Posterior vena cava (tissue), 2 donors: ENCODE measurements at places on chromosomes 1 and 21.

- no peak for DNase-seq
Observed at GRCh38 chr1:198604975-198605374, 33.9 kb upstream of the PTPRC start.

- DNase-seq = no peak
Observed at GRCh38 chr1:205108464-205108863, 13.3 kb downstream of the RBBP5 start.

- peak; percentile 82 for DNase-seq
Observed at GRCh38 chr1:90850181-90850897, 133.2 kb upstream of the BARHL2 start.

DNA sequence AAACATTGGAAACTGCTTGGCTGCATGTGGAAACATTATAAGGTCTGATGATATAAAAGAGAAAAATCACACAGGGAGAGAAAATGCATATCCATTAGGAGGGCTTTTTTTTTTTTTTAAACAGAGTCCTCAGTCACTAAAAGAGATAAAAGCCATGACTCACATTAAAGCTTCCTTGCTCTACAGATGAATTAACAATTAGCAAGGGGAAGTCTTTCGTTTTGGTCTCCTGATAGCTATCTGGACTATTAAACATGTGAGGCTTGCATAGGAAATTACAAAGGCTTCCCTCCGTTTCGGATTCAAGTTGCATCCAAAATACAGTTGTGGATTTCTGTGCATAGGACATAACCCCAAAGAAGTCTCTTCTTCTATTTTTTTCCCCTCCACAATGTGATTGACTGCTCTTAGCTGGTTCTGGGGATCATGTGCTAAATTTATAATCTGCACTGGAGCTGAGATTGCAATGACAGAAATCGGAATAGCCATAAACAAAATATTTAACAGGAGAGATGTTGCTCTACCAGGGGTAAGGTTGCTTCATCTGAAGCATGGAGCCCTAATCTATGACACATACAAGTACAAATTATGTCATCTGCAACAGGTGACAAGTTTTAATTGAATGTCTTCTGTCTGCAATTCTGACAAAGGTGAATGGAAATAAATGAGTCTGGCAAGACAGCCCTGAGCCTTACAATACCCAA, 146.8 kb downstream of the ESRRG start:
- DNase-seq = no peak

DNA sequence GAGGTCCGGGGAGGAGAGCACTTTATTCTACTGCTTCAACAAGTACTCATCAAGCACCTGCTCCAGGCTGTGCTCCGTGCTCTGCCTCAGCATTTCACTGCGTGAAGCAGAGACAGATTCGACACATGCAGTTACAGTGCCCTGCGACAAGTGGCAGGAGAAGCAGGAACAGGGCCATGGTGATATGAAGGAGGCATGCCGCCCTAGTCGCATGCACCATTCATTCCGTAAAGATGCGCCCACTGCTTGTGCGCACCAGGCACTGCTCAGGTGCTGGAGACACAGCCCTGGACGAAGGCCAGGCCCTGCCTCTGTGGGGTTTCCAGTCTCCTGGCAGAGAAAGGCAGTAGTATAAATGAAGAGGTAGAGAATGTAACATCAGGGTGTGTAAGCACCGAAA, 206.6 kb downstream of the HIVEP3 start:
- peak; percentile 53 for DNase-seq

DNA sequence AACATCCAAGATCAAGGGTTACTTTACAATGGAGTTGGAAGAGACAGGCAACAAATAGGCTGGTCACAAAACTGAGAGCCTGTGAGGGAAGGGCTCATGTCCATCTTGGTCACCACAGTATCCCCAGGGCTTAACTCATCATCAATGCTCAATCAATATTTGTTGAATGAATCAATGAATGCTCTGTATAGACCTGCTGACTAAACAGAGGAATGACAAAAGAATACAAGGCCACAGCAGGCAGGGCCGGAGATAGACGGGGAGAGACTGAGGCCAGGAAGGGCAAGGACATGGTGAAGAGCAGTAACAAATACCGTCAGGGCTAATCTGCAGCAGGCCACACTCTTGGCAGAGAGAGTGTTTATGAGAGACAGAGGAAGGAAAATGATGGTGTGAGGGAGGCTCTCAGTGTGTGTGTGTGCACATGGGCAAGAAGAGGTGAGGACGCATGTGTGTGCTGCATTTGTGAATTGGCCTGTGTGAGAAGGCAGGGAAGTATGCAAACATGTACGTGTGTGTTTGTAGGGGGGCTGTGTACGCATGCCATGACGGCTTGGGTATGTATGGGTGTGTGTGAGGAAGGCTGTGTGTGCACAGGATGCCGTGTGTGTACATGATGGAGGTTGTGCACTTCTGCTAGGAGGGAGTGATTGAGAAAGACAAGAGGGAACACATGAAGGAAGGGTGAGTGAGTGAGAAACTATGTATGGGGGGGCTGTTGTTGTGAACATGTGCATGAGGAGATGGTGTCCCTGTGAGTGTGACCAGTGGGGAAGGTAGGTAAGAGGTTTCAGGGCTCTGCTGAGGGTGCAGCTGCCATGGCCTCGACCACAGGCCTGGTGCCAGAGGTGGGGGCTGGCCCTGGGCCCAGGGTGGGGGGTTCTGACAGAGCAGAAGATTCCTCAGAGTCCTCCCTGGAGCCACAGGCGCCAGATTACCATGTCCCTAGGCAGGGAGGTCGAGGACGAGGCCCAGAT, 15.4 kb downstream of the AHDC1 start:
- no peak for DNase-seq

- DNase-seq = no peak
Observed at GRCh38 chr1:234667600-234668576, 57.9 kb upstream of the IRF2BP2 start.
